Central memory CD4-positive, alpha-beta T cell (primary cell): ENCODE measurements at places on chromosomes 12 and 14.

GRCh38 chr12:22173177-22173576, 127.2 kb downstream of the CMAS start:
- DNase-seq = no peak

DNA sequence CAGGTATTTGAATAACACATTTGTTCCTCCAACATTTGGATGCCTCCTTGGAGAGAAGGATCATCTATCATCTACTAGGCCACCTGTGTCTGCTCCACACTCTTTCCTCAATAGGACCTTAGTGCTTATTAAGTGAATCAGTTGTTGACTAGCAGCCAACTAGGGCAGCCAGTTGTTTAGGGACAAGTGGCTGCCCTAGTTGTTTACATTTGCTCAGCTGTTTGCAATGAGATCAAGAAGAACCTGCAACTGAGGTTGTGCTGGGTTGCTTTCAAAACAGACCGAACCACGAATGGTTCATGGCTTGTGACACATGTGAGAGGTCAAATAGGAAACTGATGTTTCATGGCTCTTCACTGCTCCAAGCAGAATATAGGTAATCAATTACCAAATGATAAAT, 53.8 kb downstream of the TMCC3 start:
- no peak for DNase-seq

DNA sequence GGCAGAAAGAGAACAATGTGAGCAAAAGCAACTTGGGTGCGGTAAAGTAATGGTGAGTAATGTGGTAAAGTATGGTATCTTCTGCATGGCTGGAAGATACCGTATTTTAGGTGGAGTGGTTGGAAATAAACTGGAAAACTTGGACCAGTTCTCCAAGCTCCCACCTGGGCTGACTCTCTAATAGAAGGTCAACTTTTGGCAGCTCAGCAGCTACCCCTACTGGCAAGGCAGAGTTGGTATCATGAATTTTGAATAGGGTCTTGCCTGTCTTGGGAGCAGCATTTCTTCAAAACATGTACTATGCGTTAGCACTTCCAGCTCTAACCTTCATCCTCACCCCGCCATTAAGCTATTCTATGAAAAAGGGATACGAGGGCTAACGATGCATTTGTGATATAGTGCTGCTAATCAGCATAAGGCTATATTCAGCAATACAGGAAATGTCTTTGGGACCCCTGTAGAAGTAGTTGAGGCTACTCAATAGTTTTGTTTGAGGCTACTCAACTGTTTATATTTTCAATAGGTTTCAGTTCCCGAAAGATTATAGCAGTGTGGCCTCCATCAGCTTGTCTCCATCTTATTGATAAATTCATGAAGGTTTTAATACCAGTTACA, 276.3 kb upstream of the FAR2 start:
- DNase-seq = no peak

DNA sequence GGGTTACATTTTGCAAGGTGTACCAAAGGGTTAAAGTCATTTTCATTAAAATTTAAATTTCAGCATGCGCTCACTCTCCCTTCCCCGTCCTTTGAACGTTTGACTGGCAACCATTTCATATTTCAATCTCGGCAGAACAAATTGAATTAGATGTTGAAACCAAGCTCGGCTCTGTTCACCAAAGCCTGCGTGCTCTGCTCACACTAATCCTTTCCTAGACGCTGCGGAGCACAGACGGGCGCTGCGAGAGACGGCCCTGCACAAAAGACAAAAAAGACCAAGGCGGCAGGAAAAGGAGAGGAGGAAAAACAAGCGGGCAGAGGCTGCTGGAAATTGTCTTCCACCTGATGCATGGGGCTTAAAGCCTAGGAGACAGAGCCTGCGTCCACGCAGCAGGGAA, 149.3 kb downstream of the RBM19 start:
- no peak for DNase-seq
